ENCODE measurements at places on chromosomes 4 and X.
A peak's percentile ranks its signal among the peaks of the same experiment; 100 is the strongest.

DNA sequence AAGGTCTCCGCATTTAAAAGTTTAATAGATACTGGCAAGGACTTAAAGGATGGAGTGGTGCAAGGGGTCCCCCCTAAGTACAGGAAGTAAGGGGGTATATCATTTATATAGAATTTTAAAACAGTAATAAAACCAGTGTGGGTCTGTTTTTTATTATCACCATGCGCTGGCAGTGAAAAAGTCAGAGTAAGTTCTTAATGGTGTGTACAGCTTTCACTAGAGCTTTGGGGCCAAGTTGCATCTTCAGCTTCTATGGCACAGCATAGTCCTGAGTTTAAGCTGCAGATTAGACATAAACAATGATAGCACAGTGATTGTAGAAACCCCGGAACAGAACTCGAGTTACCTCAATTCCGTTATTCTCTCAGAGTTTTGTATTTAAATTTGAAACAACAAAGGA lies 27.6 kb downstream of the RHOH start:
- peak; percentile 13 for DNase-seq

- no peak for DNase-seq
Observed at GRCh38 chr4:25450491-25450901, 73.4 kb downstream of the ANAPC4 start.

GRCh38 chrX:154775419-154776349 lies 13.0 kb downstream of the DKC1 start:
- DNase-seq = no peak

GRCh38 chr4:113744667-113745240 lies 16.8 kb downstream of the CAMK2D start:
- no peak for DNase-seq

DNA sequence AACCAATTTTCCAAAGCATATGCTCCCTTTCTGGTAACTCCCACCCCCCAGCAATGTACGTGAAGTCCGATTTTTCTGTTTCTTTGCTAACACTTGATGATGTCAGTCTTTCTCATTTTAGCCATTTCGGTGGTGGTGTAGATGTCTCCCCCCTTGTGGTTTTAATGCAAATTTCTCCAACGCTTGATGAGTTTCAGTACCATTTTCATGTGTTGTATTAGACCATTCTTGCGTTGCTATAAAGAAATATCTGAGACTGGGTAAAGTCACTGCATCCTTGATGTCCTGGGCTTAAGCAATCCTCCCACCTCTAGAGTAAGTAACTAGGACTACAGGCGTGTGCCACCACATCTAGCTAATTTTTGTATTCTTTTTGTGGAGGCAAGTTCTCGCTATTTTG lies 148.4 kb upstream of the VCX3A start:
- DNase-seq = no peak

- no peak for DNase-seq
Observed at GRCh38 chr4:128709268-128709667, 100.2 kb upstream of the JADE1 start.

GRCh38 chr4:181569553-181569952 lies 673.6 kb upstream of the TENM3 start:
- peak; percentile 32 for DNase-seq

DNA sequence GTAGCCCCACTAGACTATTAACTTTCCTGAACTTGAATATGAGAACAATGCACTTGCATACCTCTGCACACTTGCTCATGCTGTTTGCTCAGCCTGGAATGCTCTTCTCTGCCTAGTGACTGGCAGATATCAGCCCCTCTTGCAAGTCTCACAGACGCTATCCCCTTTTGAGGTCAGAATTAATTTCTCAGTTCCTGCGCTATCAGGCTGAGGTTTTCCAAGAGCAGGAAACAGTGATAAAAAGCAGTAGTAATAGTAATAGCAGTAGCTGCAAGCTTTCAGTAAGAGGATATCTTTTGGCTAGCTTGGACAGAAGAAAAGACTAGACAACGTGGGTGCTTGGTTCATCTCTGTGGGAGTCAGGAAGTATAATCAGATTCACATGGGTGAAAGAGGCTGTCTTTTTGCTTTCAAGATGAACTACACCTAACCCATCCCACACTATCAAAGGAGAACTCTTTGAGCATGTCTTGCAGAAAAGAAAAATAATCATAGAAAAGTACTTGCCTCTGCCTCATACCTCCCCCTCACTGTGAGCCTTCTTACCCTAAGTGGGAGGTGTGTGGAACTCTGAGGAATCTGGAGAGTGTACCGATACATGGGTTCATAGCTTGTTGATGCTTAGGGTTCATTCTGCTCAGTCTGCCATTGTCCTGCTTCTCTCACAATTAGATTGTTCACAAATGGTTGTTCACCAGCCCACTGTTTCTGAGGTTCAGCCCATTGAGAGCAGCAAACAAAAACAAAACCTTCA lies 11.3 kb upstream of the DRP2 start:
- no peak for DNase-seq

DNA sequence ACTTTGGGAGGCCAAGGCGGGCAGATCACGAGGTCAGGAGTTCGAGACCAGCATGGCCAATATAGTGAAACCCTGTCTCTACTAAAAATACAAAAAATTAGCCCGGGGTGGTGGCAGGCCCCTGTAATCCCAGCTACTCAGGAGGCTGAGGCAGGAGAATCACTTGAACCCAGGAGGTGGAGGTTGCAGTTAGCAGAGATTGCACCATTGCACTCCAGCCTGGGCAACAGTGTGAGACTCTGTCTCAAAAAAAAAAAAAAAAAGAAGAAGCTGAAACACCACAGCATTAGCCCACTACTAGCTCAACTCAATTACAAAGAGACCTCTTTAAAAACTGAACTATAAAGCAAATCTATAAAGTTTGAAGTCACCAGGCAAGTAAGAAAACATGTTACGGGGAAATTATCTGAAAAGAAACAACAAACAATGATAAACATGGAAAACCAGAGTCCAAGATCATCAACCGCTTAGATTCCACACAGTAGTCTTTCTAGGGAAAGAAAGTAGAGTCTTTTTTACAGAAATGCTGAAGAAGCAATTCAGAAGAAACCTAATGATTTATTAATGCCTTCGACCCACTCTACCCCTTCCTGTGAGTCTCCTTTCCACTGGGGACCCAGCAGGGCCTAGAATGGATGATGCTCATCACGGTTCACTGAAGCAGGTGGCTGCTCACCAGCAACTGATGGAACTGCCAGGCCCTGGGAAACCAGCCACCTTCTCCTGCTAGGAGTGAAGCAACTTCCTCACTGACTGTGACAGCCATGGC lies 6.6 kb downstream of the SAT1 start:
- DNase-seq = no peak

DNA sequence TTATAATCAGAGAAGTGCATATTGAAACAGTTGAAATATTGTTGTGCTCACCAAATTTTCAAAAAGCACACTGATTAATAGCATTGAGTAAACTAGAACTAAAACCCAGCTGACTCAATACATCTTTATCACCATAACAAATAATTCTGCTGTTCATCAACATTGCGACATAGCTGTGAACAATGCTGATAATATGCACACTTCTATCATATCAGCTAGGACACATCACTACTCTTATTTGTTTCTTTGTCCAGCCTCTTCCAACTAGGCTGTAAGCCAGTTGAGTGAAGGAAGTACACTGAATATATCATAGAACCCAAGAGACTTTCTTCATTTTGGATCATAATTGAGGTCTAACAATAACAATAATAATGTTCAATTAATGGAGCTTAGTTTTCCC lies 349.7 kb downstream of the IQCM start:
- no peak for DNase-seq

DNA sequence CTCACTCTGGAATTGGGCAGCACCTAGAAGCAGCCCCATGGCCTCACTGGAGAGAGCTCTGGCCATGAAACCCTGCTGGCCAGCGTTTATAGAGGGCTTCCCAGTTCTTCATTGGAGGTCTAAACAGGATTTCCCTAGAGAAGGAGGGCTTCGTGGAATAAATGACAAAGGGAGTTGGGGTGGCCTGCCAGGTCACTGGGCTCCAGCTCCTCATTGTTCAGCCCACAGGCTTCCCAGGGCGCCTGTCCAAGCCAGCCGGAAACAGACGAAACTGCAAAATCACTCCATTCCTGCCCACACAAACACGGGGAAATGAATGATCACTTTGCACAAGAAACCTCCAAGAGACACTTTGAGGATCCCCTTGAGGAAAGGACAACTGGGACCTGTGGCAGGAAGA lies 189.7 kb downstream of the TSPAN5 start:
- DNase-seq = no peak

- peak; percentile 78 for DNase-seq
Observed at GRCh38 chr4:114077610-114078009, 98.2 kb upstream of the ARSJ start.

DNA sequence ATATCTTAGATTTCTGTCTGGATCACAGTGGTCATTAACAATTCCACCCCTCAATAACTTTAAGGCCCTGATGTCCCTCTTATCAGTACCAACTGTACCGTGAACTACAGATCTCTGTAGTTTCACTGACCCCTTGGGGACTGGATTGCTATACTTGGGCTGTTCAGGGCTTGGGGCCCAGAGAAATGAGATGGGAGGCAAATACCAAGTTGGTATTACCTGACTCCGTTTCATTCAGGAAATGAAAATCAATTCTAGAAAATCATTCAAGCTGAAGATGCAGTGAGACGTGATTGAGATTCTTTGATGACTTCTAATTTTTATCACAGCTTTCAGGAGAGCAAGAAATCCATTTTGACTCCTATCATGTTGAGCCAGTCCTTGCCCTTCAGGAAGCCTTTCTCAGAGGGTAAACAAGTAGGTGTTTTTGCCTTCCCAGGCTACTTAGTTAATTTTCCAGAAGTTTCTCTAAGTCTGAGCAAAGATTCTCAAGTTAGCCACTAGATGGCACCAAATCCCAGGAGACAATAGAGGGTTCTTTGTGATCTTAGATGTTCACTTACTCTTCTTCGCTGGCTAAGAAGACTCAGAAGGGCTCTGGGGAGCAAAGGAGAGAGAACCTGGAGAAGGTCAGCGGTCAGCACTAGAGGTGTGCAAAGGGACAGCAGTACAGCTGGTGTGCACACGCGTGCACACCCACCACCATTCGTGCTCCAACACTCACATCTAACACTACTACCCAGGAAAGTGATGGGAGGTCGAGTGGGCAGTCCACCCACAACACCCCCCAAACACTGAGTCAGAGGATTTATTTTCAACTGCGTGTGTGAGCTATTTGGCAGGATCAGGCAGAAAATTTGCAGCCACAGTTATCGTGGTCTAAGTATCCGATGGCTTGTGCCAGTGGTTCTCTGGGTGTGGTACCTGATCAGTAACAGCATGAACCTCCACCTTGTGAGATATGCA lies 7.4 kb downstream of the HNRNPH2 start:
- peak; percentile 54 for DNase-seq

DNA sequence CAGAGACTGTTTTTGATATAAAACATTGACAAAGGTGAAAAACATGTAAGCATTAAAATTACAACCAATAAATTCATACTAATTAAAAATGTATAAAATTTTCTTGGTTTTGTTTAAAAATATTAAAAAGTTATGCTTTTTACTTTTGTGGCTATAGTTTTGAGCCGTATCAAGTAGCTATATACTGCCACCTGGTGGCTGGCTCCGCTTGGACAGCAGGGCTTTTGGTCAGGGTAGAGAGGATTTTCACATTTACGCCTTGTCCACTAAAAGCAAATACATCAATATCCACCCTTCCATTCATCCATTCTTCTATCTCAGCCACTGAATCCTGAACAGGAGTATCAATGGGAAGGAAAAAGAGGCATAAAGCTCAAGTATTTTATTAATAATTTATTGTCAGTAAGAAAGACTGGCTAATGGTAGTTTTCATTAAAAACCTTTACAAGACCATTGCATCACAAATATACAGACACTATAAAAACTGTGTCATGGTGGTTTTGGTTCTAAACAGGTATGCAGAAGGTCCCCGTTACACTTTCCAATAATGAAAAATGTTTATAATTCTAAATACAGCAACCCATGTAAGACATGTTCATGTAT lies 32.1 kb upstream of the MTNR1A start:
- no peak for DNase-seq

GRCh38 chr4:1305261-1305711 lies 15.6 kb downstream of the MAEA start:
- DNase-seq = no peak

DNA sequence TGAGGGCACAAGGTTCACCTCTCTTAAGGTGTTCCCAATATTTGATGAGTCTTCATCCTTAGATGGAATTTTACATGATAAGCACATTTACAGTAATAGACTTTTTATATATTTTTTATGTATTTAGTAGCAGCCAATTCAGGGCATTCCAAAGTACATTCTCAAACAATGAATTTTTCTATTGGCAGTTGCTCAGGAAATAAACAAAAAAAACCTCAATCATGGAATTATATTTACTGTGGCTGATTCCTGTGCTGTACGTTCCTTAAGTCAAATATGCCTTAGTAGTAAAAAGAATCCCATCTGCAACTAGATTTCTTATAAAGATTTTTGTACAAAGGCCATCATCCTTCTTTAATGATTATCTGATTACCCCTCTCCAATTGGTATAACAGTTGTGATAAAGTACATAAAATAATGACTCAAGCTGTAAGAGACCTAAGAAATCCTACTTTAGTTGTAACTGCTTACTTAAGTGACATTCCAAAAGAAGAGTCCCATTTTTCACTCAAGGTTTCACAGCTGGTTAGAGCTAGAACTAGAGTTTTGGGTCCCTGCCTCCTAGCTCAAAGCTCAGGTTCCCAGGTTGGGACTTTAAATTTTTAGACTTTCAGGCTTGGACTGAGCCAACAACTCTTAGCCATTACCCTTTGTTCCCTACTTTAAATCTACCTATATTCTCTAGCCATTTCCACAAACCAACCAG lies 152.7 kb downstream of the FHIP1A start:
- DNase-seq = no peak

GRCh38 chrX:6666624-6667023 lies 131.7 kb upstream of the VCX3A start:
- DNase-seq = no peak

DNA sequence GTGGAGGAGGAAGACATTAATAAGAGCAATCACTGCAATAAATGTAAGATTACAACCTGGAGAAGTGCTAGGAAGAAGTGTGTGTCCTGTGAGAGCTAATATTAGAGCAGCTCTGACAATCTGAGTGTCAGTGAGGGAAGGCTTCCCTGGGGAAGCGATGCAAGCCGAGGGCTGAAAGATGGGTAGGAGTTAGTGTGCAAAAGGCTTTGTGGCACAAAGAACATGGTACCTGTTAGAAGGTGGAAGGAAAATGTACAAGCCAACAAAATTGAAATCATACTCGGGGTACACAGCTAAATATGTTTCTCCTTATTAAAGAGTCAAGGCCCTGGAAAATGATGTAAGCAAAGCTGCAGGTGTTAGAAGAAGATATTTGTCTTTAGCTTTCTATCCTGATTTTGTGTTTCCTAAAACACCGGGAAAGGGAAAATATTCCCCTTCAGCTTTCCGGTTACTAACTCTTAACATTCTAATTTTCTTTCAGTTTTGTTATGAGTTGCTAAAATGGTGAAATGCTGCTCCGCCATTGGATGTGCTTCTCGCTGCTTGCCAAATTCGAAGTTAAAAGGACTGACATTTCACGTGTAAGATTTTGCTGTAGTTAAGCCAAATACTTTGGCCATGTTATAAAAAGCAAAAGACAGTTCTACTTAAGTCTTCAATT lies 808 bp downstream of the THAP6 start:
- DNase-seq = no peak

DNA sequence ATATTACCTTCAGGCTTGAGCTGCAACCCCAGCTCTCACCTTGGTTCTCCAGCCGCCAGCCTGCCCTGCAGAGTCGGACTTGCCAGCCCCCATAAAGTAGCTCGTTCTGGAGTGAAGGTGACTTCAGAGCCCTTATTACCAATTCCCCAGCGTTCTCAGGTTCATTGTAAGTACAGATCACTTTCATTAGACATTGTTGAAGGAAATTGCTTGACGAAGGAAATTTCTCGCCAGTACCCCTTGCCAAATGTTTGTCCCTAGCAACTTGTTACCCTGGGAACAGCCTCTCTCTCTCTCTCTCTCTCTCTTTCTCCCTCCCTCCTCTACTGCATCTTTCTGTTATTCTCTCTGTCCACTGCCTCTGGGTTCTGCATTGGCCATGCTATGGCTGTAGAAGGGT lies 153.0 kb downstream of the NWD2 start:
- DNase-seq = no peak

Measured in AG09309 (cell line).